ENCODE measurements at places on chromosomes 1 and 21.

DNA sequence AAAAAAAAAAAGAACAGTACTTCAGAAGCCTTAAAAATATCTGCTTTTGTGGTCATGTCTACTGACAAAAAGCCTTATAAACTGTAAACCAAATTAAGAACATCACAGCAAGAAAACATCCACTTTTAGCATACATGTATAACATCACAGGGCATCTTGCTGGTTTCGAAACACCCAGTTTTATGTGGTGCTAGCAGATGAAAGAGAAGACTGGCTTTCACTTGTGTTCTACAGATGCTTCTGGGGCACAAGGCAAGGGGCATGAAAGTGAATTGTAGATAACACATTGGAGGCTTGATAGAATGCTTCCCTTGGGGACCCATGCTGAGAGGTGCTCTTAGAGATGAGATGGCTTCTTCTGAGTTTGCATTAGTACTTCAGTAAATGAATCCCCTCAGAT, 543.7 kb upstream of the PKN2 start:
- no peak for DNase-seq

- no peak for DNase-seq
Measured at GRCh38 chr21:42452401-42453223, 43.4 kb downstream of the RSPH1 start.

DNA sequence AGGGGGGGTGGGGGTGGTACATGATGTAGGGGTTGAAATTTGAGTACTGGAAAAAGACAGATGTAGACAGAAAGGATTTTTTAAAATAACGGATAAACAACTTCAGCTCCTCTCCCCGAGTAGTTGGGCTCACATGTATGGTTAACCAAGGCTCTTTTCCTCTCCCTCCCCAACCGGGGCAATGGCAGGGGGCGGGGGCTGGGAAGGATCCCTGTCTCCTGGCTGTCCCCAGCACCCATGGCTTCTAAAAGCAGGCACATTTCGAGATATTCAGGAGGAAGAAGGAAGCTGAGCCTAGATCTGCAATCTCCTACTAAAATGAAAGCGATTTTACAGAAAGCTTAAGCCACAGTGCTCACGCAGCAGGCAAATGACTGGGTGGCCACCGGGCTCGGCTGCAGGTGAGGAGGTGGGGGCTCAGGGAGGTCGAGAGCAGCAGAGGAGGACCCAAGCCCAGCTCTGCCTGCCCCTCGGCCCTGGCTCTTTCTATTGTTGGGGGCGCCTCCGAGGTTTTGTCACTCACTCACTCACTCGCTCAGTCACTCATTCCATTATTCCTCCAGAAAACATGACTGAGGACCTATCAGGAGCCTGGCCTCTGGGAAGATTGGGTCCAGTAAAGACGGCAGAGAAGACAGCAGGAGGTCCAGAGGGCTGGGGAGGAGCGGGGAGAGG, 573.3 kb downstream of the PTPRU start:
- no peak for DNase-seq

- no peak for DNase-seq
Measured at GRCh38 chr1:18716785-18717678, 86.4 kb downstream of the PAX7 start.

DNA sequence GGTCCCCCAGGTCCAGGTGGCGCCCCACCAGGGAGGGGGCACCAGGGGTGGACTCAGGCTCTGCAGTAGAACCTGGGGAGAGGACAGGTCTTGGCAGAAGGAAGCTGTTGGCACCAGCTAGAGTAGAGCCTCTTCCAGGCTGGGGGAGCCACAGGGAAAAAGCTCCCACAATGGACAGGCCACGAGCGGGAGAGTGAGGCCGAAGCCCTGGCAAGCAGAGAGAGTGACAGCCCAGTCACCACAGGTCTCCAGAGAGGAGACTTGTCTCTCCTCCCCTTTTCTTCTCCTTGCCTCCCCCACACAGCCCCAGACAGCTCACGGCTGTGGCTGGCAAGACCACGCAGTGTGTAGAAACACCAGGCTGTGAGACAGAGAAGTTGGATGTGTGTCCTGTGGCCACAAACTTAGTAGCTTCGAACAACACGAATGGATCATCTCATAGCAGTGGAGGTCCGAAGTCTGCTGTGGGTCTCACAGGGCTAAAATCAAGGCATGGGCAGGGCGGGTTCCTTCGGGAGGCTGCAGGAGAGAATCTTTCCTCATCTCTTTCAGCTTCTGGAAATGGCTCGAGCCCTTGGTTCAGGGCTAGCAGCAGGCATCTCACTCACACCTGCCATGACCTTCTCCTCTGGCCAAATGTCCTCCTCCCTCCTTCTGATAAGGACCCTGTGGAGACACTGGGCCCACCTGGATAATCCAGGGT, 3.3 kb downstream of the KRTAP12-4 start:
- DNase-seq: no peak

DNA sequence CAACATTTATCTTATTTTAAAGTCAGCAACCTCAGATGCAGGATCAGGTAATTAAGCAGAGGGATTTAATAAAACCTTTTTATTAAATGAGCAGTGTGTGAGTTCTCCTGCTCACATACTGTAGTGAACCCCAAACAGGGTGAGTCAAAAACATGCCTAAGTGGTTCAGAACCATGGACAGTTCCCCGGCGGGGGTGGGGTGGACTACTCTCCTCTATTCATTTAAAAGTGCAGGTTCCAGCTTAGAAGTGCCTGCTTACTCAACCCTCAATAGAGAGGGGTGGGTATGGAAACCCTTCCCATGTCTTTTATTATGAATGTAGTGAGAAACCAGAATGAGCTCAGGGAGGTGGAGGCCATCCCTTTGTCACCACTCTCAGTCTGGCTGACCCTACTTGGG, 397.9 kb downstream of the HHAT start:
- DNase-seq: no peak

DNA sequence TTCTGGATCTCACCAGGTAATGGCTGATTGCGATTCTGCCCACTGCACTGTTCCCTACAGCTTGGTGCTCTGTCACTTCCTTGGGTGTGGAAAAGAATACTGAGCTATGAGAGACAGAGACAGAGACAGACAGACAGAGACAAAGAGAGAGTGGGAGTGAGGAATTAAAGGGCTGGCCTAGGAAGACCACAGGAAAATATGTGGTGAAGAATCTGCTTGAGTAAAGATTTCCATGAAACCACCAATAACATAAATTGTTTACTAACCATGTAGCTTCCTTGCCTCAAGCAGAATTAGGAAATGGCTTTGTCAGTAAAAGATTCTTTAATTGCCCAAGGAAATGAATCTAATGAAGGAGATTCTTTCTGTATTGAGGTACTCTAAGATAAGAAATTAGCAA, 54.4 kb downstream of the MPZL1 start:
- DNase-seq: no peak

DNA sequence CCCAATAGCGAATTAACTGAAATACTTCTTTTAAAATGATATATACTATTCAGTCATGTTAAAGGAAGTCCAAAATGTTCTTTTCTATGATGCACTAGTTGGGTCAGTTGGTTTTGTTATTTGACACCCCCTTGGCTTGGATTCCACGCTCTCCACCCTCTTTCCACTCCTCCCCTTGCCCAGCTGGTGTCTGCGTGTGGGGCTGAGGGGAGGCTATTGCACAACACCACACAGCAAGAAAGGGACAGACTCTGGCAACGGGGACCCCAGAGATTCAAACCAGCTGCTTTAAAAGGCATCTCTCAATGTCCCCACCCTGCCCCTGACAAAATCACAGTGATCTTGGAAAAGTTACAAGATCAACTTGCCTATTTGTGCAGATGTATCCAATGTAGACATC, 394.3 kb downstream of the TGFB2 start:
- DNase-seq: no peak

GRCh38 chr1:62712336-62713243, 24.4 kb upstream of the DOCK7 start:
- no peak for DNase-seq

DNA sequence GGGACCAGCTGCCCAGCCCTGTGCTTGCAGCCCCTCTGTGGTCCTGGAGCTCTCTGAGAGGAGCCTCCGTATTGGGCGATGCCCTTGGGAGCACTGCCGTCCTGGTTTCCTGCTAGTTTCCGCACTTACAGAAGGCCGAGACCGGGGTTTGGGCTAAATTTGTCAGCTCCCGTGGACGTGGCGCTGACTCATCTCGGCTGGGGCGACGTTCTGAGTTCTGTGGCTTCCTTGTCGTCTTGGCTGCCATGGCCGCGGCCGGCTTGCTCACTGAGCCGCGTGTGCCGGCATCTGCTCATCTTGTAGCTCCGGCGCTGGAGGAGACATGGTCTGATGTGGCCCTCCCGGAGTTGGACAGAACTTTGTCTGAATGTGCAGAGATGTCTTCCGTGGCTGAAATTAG, 64.9 kb downstream of the PCNT start:
- no peak for DNase-seq

- DNase-seq: no peak
Measured at GRCh38 chr21:40200946-40201345, 333.7 kb downstream of the PCP4 start.

All from NCI-H1436 (cell line).